ENCODE measurements at places on chromosomes 2 and 18.

GRCh38 chr2:102144128-102144527, 1.6 kb downstream of the IL1R1 start:
- DNase-seq, result no peak

GRCh38 chr2:125264453-125264852, 1239.4 kb downstream of the CNTNAP5 start:
- DNase-seq, result peak; percentile 40

DNA sequence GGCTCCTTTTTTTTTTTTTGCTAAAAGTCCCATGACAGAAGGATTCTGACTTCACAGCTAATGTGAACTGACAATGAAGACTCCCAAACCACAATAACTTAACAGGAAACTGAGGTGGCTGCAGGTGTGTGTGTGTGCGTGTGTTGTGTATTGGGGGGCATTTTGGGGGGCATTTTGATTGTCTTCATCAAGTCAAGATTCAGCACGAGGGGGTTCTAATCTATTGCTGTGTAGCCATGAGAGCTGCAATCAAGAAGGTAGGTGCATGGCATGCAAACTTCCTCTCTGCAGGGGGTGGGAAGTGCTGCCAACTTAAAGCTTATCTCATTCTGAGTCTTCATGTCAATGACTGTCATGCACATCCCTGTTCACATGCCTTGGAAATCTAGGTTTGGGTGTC, 25.2 kb downstream of the SPRED2 start:
- no peak for DNase-seq

- DNase-seq, result peak; percentile 21
These were observed 22.5 kb downstream of the CASP10 start for GRCh38 chr2:201205515-201205849.

DNA sequence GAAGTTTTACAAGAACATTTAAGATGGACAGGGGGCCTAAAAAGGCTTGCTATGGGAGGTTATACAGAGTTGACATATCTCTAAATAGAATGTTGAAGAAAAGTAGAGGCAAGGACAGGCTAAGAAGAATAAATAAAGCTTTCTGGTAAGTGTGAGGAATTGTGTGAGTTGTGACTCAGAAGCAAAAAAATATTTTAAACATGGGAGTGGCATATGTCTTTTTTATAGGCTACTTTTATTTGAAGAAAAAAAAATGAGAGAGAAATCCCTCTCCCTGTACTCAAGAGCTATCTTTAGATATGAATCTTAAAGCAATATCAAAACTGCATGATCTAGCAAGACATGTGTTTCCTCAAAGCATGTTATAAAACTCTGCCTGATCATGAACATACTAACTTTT, 41.1 kb downstream of the RAB3GAP1 start:
- DNase-seq, result no peak

GRCh38 chr2:224532441-224532840, 52.7 kb downstream of the CUL3 start:
- DNase-seq, result no peak

DNA sequence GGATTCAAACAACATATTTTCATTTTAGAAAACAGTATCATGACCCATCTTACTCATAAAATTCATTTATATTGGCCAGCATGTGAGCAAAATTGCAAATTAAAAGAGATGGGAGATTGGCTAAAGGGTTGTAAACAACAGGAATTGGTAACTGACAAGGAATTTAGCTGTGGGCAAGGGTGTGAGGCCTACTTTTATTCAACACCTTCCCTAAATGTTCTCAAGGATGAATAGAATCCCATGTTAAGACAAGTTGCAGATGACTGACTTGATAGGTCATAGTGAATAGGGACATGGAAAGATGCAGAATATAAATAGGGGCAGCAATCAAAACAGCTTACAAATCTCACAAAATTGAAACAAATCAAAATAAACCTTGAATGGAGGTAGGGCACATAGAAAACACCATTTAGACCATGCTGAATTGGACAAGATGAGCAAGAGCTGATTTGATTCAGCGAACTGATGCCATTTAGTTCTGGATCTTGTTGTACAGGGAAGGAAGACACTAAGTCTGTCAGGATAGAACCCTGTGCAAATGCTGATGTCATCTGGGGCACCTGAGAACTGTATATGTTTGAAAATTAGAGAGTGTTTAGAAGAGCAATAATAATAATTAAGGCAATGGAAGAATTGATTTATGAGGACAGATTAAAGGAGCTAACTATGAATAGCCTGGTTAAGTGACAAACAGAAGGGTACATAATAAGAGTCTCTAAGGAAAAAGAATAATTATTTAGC, 509.7 kb downstream of the ZEB2 start:
- no peak for DNase-seq

- no peak for DNase-seq
These were observed 190.7 kb downstream of the NOL4 start for GRCh38 chr18:34033968-34034367.

DNA sequence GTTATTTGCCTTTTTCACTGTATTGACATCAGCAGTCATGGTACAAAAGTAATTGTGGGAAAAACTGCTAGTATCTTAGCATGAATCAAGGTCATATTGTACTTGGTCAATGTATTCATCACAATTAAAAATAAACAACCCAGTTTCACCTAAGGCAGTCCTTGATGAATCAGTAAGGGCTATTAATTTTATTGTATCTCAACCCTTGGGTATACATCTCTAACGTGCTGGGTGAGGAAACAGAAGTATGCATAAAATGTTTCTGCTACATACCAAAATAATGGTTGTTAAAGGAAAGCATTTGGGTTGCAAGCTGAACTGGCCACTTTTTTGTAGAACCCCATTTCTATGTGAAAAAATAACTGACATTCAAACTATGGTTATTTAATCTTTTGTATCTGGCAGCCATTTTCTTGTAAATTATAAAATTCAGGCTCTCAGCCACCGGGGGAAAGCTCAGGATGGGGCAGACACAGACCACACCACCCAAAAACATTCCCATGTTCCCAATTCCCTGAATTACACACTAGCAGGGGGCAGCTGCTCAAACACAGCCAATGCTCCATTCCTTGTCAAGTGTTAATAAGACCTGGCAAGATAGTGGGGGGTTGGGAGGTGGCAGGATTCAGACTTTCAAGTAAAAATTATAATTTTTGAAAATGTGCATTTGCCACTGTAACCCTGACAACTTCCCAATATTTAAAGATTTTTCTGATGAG, 49.3 kb downstream of the OLA1 start:
- DNase-seq, result peak; percentile 15

DNA sequence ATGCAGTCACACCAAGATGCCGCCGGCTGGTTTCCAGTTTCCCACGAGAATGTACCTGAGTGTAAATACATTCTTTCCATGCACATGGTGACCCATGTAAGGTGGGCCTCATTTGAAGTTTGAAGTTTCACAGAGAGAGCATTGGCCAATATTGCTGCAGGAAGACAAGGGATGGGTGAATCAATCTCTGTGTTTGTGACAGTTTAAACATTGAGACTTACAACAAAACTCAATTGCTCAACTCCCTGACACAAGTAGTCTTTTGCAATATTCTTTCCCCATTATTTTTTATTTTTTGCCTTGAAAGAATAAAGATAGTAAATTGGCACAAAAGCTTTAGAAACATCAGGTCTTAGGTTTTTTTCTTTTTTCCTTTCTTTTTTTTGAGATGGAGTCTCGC, 5.1 kb downstream of the SERPINB2 start:
- no peak for DNase-seq

DNA sequence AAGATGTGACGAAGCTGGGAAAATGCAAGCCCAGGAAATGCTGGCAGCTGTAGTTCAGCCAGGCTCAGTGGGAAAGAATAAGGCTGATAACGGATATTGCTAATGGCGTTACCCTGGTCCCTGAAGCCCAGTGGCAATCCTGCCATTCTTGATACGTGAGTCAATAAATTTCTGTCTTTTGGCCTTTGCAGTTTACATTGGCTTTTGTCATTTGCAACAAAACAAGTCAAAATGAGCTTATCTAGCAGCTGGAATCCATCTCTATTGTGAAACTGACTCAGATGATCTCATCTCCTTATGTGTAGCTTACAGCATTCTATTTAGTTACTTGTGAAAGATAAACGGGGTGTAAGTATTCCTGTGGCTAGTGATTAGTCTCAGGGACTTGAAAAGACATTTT, 43.8 kb downstream of the ARL6IP6 start:
- DNase-seq, result peak; percentile 72

DNA sequence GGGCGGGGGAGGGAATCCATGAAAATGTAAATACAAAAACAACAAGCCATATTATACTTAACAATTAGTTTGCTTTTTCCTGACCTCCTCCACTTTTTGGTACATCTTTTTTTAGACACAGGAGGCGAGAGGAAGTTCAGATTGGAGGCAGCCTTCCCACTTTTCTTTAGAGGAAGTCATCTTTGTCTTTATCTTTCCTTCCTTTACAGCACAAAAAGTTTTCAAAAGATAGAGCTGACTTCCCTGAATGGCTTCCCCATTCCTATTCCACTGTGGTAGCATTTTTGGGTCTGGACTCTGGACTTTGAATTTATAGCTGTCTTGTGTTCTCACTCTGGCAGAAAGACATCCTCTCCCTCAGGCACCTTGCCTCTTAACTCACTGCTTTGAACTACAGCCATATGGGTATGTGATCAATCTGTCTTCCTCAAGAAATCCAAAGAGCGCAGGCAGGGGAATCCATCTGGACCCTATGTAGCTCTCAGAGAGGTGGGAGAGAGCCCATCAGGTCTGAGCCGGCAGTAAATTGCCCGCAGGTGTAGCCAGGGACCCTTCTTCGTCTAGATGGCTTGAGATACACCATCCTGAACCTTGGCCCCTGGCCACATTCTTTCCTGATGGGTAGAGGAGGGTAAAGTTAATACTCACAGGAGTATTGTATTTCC, 101.9 kb downstream of the AQP4 start:
- no peak for DNase-seq

GRCh38 chr18:13465124-13465446, 246.5 kb downstream of the LDLRAD4 start:
- DNase-seq, result no peak

DNA sequence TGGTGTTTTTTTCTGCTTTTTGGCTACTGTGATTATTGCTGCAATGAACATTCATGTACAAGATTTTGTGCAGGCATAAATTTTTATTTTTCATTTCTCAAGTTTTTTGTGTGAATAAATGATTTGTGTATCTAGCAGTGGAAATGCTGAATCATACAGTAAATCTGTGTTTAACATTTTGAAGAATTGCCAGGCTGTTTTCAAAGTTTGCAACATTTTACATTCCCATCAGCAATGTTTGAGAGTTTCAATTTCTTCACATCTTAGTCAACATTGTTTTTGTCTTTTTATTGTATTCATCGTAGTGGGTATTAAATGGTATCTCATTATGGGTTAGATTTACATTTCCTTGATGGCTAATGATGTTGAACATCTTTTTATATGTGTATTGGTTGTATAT, 98.8 kb upstream of the RBMS1 start:
- DNase-seq, result no peak

- DNase-seq, result peak; percentile 98
These were observed at the start of gene SMPD4 for GRCh38 chr2:130181325-130181879. TSS of gene SMPD4 (minus strand) at chr2:130181602. CDS start at chr2:130176592, 5,010 bp downstream.

DNA sequence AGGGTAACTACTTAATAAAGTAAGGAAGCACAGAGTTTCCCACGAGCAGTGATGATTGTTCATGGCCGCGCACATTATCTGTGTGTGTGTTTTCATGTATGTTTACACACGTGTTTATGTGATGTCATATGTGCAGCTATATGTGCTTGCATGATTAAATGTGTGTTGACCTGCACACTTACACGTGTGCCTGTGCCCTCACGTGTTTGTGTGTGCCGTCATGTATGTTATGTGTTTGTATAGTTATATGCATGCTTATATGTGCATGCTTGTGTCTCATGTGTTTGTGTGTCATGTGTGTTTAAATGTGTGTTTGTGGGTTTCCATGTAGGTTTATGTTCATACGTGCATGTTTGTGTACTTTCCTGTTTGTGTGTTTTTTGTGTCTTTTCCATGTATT, 782.3 kb downstream of the GALR1 start:
- DNase-seq, result no peak

DNA sequence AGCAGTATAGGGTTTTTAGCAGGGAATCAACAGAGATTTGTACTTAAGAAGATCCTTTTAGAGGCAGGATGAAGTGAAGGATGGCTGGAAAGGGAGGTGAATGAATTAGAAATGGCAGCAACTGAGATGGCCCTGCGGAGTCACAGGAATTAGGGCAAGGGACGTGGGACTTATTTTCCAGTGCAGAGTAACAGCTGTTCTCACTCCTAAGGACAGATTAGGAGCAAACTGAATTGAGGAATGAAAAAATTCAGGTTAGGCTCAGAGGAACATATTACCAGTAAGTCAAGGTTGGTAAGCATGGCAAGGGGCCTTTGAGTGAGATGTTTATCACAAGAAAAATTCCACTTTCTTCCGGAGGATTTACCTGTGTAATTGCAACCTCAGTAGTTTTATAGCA, 34.4 kb downstream of the COL4A3 start:
- no peak for DNase-seq

- DNase-seq, result no peak
These were observed 59.4 kb upstream of the RPE start for GRCh38 chr2:209942936-209943605.

GRCh38 chr2:26583381-26583911, 57.7 kb downstream of the CIB4 start:
- no peak for DNase-seq

DNA sequence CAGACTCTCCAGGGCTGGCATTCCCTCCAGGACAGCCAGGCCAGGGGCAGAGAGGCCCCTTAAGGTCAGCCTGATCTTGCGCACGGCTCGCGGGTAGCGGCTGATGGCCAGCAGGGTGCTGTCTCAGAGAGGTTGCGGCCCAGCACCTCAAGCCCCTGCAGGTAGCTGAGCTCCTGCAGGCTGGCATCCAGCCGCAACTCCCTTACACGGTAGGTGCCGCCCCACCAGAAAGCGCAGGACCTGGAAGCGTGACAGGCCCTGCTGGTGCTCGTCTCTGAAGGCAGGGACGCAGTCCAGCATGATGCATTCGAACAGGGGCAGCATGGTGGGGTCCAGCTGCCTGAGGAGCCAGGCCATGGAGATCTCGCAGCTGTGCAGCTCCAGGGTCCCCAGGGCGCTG, 38.9 kb downstream of the C1D start:
- no peak for DNase-seq

DNA sequence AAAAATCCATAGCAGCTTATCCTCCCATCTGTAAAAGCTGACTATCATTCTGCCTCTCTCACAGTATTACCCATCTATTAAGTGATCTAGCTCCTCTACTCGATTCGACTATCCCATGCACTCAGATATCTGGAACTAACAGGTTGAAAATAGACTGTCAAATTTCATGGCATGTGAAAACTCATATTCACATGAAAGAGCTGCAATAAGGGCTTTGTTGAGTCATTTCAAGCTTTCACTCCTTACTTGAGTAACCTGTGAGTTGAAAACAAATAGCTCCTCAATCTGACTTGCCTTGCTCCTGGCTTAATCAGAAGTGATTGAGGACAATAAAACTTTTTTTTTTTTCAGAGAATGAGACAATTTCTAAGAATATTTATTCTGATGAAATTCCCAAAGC, 192.4 kb upstream of the ERBB4 start:
- DNase-seq, result no peak

DNA sequence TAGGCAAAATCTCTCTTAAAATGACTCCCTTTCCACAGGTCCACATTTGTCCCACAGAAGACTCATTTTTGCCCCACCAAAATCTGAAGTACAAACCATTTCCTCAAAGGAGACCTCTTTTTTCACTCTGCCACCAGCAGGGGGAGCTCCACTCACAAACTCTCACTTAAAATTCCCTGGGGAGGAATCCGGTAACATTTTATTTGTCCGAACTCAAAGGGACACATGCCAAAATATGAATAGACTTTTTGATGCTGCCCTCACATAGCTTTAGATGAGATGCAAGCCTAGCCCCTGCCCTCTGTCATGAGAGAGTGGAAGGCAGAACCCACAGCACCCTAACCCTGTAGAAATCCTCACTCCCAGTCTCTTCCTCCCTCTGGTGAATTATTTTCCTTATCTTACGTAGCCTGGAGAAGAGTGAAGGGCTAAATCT, 57.1 kb downstream of the RMDN2 start:
- DNase-seq, result peak; percentile 77
